ENCODE measurements at places on chromosomes 6 and 20.

DNA sequence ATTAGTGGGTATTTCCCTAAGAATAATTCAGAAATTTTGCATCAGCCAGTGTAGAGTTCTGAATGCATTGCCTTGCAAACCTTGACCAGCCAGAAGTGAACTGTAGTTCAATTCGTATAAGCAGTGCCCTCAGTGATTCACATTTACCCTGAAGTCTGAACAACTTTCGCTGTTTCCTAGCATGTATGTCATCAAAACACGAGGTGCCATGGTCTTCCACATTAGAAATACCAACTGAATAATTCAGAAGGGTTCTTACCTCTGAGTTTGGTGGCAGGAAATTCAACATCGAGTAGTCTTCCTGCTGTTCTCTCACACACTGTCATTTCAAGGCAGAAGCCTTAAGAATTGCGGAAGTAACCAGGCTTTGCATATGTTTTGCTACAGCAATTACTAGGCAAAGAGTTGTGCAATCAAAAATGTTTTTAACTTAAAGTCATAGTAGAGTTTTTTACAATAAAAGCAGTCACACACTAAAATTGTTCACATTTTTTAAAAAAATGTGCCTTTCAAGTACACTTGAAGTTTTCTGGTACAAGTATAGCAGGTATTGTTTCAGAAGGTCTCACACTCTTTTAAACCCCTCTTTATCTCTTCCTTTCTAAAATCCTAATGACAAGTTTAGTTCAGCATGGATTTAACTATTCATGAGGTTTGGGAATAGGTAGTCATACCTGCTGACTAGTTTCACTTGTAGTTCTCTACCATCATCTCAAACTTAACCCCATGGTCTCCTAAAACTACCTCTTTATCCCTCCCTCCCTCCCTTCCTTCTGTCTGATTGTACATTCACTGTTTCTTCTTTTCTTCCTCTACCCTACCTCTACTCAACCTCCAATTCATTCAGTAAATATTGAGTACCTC, 118.3 kb downstream of the STXBP5 start:
- DNase-seq, result no peak

DNA sequence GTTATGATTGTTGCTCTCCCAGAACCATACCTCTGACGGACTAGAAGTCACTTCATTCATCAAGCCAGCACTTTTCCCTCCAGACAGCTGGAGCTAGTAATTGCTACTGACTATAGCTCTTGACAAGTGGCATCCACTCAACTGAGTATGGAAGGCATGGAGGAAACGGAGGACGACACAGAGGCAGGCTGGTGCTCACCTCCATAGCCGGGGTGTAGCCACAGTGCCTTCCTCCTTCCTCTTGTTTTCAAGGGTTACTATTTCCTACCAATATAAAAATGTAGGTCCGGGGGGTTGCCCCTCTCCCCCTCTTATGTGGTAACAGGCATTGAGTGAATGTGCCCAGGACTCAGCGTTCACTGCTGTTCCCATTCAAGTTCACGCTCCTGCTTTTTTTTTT, 23.5 kb upstream of the FOXC1 start:
- no peak for DNase-seq

- DNase-seq, result no peak
These were observed 32.0 kb downstream of the ARHGAP40 start for GRCh38 chr20:38633577-38634093.

GRCh38 chr20:62143957-62144825, 622 bp downstream of the SS18L1 start:
- no peak for DNase-seq

DNA sequence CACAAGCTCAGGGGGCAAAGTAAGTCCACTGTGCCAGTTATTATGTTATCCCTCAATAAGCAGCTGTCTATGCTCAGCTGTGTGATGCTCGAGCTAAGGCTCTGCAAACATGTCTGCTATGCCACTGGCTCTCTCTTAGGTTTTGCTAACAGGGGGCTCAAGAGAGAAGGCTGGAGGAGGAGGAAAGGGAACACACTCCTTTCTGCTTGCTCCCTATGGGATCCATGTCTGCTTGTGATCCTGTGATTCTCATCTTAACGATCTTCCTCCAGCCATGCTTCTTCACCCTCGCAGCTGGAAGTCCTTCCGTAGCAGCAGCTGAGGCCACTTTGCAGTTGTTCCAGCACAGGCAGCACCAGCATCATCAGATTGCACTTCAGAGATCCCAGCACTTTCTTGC, 37.0 kb upstream of the IGF2R start:
- no peak for DNase-seq

- DNase-seq, result no peak
These were observed 12.8 kb downstream of the ADNP start for GRCh38 chr20:50918403-50918802.

- peak; percentile 19 for DNase-seq
These were observed 13.8 kb downstream of the CCN5 start for GRCh38 chr20:44728801-44729443.

DNA sequence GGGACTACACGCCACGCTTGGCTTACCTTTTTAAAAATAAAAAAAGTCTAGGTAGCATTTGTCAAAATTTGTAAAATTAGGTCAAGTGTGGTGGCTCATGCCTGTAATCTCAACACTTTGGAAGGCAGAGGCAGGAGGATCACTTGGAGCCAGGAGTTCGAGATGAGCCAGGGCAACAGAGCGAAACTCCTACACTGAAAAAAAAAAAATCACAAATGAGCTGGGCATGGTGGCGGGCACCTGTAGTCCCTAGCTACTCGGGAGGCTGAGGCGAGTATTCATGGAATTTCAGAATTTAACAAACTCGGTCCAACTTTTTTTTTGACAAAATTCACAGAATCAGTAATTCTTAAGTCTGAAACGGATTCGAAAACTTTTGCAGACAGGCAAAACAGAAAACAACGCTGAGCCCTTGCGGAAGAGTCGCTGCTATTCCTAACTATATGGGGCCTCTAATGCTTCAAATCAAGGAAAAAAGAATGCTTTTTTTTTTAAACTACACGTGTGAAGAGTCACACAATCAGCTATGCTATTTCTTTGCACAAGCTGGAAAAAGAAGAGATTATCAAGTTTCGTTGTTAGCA, 62.9 kb downstream of the GTF2H5 start:
- DNase-seq, result no peak

- no peak for DNase-seq
These were observed 22.0 kb downstream of the KLHL31 start for GRCh38 chr6:53643481-53643965.

DNA sequence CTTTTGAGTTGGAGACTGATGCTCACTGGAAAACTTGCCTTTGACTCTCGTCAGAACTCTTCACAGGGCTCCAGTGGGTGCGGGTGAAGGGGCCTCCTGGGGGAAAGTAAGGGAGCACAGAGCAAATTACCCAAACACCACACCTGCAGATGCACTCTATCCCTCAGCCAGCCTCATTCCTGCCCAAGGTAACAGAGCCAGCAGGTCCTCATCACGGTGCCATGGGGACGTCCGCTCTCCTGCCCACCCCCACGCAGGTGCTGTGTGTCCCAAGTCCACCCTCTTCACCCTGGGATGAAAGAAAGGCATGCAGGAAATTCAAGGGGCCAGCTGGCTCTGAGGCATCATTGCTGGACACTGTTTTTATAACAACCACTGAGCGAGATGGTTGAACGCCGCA, 269.0 kb downstream of the SMOC2 start:
- DNase-seq, result no peak

- peak; percentile 60 for DNase-seq
These were observed 31.2 kb downstream of the PRR18 start for GRCh38 chr6:166277018-166277417.

DNA sequence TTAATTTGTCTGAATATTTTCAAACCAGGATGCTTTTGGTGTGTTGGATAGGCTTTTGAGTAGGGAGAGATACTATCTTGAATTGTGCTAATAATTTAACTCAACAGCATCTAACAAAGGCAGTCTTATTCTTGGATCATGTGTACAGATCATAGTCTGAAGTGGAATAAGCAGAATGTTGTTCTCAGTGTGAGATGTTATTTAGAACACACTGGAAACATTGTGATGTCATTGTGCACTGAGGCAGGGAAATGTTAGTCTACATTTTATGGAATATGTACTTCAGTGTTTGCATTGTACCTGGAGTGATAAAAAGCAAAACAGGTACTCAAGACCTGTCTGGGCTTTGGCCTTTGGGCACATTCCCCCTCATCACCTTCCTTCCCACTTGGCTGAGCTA, 35.0 kb downstream of the RNF144B start:
- DNase-seq, result no peak

DNA sequence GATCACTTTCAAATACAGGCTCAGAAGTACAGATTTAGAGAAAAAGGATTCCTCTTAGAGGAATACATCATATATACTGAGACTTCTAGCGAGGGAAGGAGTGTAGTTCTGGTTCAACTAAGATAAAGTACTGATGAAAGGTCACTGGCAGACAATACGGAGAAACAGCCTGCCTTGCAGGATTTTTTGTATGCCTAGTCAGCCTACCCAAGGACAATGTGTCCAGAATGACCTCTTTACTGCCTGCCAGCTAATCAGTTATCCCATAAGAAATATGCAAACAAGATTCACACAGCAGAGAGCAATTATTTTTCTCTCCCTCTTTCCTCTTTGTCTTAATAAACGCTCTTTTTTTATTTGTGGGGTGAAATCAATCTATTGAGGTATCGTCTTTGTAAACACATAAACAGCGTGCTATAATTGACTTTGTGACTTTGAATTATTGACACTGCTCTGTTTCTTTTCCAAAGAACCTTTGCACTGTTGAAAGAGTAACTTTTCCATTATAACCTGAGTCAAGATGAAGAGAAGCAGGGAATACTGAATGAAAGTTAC, 1.4 kb upstream of the TSPYL4 start:
- no peak for DNase-seq

GRCh38 chr6:33193619-33194018, 1.4 kb upstream of the COL11A2 start:
- no peak for DNase-seq

DNA sequence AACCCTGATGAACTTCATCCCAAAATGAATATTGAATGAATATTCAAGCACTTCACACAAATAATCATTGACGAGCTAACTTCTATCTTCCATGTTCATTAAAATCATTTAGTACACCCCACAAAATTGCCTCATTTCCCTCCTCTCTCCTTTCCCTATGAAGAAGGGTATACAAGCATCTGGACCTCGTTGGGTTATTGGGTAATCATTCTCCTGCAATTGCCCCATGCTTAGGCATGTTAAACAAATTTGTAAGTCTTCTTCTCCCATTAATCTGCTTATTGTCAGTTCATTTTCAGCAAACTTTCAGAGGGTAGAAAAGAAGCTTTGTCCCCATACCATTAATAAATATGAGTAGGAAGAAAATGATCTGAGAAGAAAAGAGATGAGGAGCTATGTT, 27.6 kb downstream of the PRKN start:
- no peak for DNase-seq

GRCh38 chr6:11994875-11995461, 17.1 kb upstream of the HIVEP1 start:
- DNase-seq, result no peak

GRCh38 chr6:32153564-32154513, at the start of gene PPT2:
PPT2 (plus strand) TSS chr6:32154141; CDS start chr6:32154595, 454 bp downstream.
- peak; percentile 84 for DNase-seq

DNA sequence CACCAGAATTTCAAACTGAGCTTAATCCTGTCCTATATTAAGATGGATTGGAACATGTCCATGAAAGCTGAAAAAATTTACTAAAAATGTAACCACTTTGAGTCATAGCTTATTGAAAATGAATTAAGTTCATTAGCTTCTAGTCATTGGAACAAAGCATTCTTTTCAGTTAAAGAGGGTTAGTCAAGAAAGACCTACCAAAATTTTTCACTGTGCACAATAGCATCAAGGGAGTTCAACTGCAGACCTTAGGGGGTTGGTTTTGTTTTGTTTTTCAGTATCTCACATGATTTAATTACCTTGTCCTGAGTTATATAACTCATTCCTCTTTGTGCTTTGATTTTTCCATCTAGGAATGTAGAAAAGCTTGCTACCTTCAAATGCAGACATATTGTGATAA, 2.8 kb downstream of the SLC2A12 start:
- DNase-seq, result no peak

DNA sequence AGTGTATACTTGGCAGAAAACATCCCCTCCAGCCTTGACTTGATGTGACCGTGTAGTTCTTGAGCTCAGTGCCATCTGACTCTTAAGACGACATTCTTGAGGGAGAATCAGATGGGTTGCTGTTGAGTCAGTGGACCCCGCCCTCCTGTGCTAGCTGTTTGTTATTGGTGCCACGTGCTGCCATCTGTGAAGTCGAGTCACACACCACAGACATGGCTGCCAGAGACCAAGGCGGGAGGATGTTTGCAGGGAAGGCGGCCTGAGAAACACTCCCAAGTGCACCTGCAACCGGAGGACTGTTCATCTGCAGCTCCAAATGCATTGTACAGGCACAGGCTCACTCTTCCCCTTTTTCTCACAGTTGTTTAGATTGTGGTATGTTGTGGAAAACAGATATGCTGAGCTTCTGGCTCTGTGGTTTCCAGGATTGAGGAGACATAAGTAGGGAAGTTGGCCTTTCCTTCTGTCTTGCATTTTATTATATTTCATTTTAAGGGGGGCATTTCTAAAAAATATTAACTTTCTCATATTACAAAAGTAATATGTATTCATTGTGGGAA, 345.3 kb upstream of the ZFP64 start:
- no peak for DNase-seq

- DNase-seq, result no peak
These were observed 231.0 kb upstream of the GMDS start for GRCh38 chr6:2476376-2476775.

GRCh38 chr6:5190507-5190906, 70.2 kb downstream of the LYRM4 start:
- no peak for DNase-seq

- DNase-seq, result no peak
These were observed 29.5 kb upstream of the FBXO9 start for GRCh38 chr6:53035549-53036213.

GRCh38 chr20:47620808-47621805, 119.4 kb downstream of the NCOA3 start:
- DNase-seq, result no peak

Data from hippocampal formation (tissue), 2 donors.